ENCODE measurements at places on chromosomes 12 and 14.

DNA sequence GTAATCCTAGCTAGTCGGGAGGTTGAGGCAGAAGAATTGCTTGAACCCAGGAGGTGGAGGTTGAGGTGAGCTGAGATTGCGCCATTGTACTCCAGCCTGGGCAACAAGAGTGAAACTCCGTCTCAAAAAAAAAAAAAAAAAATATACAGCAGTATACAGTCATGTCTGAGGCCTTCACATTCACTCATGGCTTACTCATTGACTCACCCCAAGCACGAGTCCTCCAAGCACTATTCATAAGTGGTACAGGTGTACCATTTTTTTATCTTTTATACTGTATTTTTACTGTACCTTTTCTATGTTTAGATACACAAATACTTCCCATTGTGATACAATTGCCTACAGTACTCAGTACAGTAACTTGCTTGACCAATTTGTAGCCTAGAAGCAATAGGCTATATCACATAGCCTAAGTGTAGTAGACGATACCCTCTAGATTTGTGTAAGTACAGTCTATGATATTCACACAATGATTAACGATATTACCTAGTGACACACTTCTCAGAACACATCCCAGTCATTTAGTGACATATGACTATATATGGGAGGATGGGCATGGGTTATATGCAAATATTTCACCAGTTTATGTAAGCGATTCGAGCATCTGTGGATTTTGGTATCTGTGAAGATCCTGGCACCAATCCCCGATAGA lies 12.2 kb downstream of the LLPH start:
- DNase-seq = no peak

GRCh38 chr12:72622556-72622955 lies 350.4 kb downstream of the TRHDE start:
- DNase-seq = no peak

DNA sequence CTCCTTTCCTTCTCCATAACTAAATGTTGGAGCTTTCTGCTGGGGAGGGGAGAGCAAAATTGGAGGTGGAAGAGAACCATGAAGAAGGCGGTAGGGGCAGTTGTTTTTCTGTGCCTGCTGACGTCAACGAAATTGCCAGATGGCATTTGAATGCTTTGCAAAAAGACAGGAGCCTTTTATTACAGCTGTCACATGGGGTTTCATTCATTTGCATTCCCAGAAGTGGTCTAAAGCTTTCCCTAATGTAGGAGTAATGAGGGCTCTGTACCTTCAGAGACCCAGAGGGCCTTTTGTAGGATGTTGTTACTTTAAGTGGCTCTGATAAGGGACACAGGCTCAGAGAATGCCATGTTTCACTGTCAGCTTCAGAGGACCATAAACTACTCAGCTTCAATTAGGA lies 107.1 kb upstream of the SLCO1C1 start:
- peak; percentile 87 for DNase-seq

DNA sequence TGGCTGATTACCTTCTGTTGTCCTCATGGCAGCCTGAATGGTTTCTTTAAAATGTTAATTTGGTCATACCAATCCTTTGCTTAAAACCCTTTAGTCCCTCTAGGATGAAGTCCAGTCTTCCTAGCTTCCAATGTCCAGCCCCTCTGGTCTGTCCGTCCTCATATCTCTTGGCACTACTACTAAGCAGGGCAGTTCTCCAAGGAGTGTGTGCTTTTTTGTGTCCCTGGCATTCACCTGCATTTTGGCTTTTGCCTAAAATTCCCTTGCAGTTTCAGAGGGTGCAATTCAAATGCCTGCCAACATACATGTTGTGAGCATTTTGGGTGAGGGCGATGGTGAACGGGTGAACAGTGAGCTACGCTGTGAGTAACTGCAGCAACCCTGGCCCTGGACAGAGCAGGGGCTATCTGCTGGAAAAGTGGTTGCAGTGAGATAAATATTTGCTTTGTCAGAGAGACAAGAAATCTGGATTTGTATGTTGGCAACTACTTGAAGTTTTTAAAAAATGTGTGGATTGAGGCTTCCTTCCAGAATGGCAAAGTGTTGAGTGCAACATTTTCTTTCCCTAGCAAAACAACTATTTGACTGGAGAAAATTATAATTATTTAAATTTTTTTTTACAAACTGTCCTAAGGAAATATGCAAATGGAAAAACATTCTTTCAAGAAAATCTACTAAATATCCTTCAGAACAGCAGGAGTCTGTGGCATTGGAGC lies 14.6 kb downstream of the GALNT8 start:
- no peak for DNase-seq

GRCh38 chr14:96434040-96434439 lies 42.1 kb downstream of the AK7 start:
- no peak for DNase-seq

GRCh38 chr12:94059394-94060368 lies 88.7 kb upstream of the PLXNC1 start:
- DNase-seq = no peak

- no peak for DNase-seq
Measured at GRCh38 chr12:112196196-112196875, 71.0 kb downstream of the TRAFD1 start.

GRCh38 chr12:12069821-12070548 lies 754 bp upstream of the BCL2L14 start:
- no peak for DNase-seq

- DNase-seq = no peak
Measured at GRCh38 chr12:62370189-62370588, 96.4 kb upstream of the MON2 start.

DNA sequence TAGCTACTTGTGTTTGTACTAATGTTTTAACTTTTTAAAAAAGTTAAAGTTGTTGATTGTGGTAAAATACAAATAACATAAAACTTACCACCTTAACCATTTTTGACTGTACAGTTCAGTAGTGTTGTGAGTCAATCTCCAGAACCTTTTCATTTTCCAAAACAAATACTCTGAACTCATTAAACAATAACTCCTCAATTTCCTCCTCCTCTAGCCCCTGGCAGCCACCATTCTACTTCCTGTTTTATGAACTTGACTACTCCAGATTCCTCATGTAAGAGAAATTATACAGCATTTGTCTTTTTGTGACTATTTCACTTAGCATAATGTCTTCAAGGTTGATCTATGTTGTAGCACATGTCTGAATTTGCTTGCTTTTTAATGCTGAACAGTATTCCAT lies 299.1 kb upstream of the AMIGO2 start:
- DNase-seq = no peak

DNA sequence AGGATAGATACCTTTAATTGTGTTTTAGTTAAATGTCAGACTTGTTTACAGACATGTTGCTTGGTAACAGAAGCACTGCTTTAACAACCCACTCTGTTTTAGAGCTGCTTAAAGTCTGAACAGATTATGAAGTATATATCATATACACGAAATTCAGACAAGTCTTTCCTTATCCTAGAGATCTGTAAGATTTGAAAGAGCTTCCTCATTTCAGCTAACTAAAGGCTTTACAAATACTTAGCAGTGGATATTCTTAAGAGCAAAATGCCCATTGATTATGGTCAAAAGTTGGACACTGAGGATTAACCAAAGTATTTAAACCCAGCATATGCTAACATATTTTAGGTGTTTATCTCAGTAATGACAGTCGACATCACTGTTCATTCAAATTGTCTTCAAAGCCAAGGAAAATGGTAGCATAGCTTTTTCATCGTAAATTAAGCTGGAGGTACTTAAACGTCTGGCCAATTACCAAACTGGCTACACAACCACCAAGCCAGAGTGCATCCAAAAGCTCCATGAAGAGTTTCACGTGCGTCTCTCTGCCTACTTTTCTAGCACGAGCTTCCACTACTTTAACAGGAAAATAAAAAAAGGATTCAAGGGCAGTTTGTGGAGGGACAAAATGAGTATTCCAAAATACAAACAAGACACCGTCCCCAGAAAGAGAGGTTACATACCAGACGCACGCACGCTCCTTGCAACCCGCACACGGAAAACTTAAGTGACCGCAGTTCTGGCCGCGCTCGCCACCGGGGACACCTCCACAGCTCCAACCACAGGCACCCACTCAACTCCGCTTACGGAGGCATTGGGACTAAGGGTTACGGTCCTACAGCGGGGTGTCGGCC lies 565 bp downstream of the CEP83 start:
- DNase-seq = no peak

DNA sequence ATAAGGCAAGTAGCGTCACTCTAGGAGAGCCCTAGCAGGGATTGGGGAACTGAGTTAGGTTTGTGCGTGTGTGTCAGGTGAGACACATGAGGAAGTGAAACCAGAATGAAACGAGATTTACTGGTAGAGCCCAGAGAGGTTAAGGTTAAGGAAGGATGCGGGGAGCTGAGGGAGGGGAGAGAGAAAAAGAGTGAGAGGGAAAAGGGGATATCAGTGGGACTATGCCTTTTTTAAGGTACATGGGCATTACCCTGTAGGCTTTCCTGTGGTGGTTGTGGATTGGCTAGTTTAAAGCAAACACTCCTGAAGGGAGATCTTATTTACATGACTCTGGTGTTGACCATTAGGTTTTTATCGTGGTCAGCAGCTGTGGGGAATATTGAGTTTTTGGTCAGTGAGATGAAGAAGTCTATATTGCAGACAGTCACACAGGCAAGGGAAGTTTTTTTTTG lies 13.9 kb downstream of the ZDHHC17 start:
- DNase-seq = no peak

- DNase-seq = no peak
Measured at GRCh38 chr12:127565241-127565640, 701.7 kb upstream of the TMEM132C start.

- no peak for DNase-seq
Measured at GRCh38 chr12:2068653-2069052, 15.9 kb downstream of the CACNA1C start.

- no peak for DNase-seq
Measured at GRCh38 chr12:131828671-131829355, 620 bp downstream of the MMP17 start.

- DNase-seq = no peak
Measured at GRCh38 chr12:115439008-115439601, 755.1 kb upstream of the TBX3 start.

GRCh38 chr14:24991288-24991687 lies 58.7 kb downstream of the STXBP6 start:
- no peak for DNase-seq

GRCh38 chr12:11980115-11980514 lies 90.6 kb upstream of the BCL2L14 start:
- DNase-seq = no peak

- no peak for DNase-seq
Measured at GRCh38 chr14:51039252-51039651, 55.7 kb downstream of the TRIM9 start.

DNA sequence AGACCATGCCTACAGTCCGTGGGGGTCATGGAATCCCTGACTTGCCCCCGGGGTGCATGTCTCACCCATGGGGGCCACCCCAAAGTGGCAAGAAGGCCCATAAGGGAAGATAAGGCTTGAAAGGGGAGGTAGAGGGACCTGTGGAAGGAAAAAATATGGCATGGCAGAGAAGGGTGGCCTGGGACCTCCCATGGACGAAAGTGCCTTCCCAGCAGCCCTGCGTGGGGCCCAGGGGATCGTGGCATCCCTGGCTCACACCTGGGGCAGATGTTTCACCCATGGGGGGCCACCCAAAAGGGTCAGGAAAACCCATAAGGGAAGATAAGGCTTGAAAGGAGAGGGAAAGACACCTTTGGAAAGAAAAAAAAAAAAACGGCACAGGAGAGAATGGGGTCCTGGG lies 264.6 kb downstream of the ALG10 start:
- no peak for DNase-seq

DNA sequence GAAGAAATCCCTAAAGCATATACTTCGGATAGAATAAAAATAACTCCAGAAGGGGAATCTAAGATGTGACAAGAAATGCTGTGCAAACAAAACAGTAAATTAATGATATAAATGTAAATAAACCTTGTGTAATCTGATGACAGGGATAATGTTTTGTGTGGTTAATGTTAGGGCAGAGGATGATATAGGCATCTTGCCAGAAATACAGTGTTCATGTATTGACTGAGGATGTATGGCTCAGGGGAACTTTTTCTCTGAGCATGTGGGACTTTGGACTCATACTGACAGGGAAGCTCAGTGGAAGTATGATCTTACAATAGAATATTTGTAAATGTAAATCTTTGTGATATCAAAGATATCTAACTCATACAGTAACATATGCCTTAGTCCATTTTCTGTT lies 420.2 kb downstream of the TMTC2 start:
- no peak for DNase-seq

DNA sequence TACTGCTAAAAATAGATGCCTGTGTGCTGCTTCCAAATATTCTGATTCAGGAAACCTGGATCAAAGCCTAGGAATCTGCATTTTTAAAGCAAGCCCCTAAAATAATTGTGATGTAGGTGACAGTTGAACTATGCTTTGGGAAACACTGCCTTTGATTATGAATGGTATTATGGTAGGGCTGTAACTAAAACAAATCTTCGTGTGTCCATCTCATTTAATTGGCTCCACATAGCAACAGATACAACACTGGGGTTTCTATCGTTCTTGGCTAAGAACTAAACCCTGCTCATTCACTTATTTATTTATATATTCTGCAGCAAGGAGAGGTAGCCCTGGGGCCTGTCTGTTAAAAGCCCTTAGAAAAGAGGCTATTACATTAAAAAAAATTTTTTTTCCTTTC lies 23.0 kb upstream of the ITGA5 start:
- no peak for DNase-seq

DNA sequence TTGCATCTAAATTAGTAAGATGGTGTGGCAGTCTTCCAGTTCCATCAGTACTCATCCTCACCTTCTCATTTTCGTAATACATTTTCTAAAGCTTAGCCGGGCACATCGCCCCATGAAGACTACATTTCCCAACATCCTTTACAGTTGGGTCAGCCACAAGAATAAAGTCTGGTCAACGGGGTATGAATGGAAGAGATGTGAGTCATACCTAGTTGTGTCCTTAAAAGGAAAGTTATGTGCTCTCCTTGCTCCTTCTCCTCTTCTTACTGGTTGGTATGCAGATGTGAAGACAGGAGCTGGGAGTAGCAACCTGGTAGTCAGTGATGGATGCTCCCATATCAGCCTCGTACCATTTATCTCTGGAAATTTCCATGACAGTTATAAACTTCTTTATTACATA lies 35.9 kb upstream of the EGLN3 start:
- no peak for DNase-seq

DNA sequence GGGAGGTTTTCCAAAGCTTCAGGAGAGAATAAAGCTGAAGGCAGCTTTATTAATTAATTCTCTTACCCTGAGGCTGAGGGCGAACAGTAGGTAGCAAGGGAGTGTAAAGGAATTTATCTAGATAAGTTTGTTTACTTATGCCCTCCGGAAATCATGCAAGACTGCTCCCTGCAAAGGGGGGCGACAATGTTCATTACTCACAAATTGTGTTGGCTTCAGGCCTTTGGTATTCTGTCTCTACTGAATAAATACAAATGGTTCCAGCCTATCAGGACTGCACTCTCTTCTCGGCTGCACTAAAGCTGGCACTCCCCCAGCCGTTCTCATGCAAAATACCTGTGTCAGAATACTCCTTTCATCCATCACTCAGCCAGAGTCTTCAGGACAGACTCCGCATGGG lies 120.8 kb downstream of the PPHLN1 start:
- no peak for DNase-seq

Measured in NCI-H1436 treated with DMSO at 0.1 percent for 48 hours (cell line).